ENCODE measurements at places on chromosomes 2 and 18. TPM values are rescaled to one million over a fixed set of nuclear protein-coding genes. Genes with fewer than 3 reads are reported as not detected.

Gene POTEJ
- 0.08 TPM for polyA plus RNA-seq

Gene THSD7B
- 5.1 TPM for polyA plus RNA-seq

Gene RAPGEF4
- 8.5 TPM for polyA plus RNA-seq

Gene MAP3K19
- 0.35 TPM for polyA plus RNA-seq

Gene NAT8
- polyA plus RNA-seq: 23.5 TPM

Gene KCNS3
- polyA plus RNA-seq: 6.9 TPM

All from left renal cortex interstitium (tissue), 4 donors.